Dorsolateral prefrontal cortex (tissue), 122 donors: ENCODE measurements at places on chromosomes 5 and 9. TPM values are rescaled to one million over a fixed set of nuclear protein-coding genes. Genes with fewer than 3 reads are reported as not detected.

GRM6 gene
- not detected for total RNA-seq

STOM gene
- 118 TPM for total RNA-seq

DMGDH gene
- total RNA-seq: 6.2 TPM

CCDC69 gene
- total RNA-seq: 5.0 TPM

BAAT gene
- 0.91 TPM for total RNA-seq

CATSPER3 gene
- not detected for total RNA-seq

ADAMTSL2 gene
- total RNA-seq: 14.3 TPM

- DNase-seq: no peak
These were observed 65.5 kb upstream of the HSPB3 start for GRCh38 chr5:54390015-54390414.

DNA sequence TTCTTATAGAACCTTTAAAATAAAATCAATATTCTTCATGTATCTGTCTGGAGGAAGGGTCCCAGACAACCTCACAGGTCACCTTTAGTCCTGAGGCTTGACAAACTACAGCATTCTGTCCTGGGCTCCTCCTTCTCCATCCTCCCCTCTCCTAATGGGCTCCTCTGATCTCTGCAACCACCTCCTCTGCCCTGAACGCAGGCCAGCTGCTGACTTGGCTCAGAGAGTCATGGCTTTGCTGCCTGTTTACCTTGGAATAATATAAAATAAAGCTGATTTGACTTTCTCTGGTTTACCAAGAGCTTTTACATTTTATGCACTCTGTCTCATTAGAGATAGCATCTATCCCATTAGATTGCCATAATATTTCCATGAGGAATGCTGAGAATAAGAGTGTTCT is 159.4 kb downstream of the SEMA6A start:
- no peak for DNase-seq

- no peak for DNase-seq
These were observed 69.7 kb downstream of the MACROH2A1 start for GRCh38 chr5:135329066-135329912.

DNA sequence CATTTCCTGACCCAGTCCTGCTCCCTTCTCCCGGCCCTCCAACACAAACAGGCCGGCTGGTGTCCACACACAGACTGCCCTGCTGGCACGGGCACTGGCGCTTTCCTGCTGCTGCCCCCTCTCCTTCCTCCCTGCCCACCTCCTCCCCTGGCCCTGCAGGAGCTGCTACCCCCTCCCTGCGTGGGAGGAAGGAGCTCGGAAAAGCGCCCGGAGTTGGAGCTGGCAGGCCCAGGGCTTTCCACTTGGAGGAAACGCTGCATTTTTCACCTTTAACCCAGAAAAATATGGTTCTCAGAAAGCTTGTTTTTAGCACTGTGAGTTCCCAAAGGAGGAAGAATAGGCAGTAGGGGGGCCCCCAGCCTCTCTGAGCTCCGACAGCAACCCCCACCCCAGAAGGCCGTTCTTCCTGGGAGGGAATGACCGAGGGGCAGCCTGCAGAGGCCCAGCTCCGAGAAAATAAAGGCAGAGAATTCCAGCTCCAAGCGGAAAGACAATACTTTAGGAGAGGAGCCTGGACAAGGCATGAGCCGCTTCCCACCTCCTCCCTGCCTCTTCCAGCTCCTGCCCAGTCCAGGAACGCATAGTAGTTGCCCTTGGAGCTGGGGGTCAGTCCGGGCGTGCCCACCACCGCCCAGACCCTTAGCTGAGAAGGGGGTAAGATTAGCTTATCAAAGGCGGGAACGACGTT is 88.9 kb downstream of the LIFR start:
- DNase-seq: no peak

DNA sequence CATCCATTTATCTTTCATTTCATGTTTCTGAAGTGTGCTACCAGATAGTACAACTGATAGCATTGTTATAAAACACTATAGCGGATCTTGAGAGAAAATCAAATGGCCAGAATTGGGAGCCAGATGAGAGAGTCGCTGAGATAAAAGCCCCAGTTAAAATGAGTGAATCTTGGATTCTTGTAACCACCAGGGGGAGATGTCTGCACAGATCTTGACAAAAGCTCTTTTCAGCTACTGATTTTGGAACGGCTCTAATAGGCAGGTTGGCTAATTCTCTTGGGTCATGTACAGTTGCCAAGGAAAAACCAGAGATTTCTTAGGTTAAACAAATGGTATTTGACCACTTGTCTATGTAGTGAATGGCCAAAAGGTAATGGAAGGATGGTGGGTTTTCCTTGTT is 21.7 kb downstream of the F2RL2 start:
- no peak for DNase-seq

DNA sequence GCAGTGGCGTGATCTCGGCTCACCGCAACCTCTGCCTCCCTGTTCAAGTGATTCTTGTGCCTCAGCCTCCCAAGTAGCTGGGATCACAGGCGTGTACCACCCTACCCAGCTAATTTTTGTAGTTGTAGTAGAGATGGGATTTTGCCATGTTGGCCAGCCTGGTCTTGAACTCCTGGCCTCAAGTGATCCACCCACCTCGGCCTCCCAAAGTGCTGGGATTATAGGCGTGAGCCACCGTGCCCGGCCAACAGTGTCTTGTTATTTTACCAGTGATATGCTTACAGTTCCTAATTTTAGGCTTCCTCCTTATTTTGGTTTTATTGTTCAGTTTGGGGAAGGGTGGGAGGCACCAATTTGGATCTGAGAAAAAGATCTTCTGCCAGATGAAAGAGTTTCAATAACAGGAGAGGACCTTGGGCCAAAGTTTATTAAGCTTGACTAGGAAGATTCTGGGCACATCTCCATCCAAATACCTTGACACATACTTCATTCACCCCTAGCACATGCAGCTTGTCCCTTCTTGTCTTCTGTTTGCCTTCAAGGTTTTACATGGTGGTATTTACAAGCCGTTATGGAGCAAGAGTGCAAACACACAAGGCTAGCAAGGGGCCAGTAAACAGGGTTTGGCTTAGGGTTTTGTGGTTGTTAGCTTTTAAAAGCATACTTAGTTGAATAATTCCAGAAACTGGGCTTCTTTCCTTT is 168.1 kb upstream of the DMRT1 start:
- no peak for DNase-seq

- no peak for DNase-seq
These were observed 113.7 kb downstream of the BAAT start for GRCh38 chr9:101271102-101271501.

DNA sequence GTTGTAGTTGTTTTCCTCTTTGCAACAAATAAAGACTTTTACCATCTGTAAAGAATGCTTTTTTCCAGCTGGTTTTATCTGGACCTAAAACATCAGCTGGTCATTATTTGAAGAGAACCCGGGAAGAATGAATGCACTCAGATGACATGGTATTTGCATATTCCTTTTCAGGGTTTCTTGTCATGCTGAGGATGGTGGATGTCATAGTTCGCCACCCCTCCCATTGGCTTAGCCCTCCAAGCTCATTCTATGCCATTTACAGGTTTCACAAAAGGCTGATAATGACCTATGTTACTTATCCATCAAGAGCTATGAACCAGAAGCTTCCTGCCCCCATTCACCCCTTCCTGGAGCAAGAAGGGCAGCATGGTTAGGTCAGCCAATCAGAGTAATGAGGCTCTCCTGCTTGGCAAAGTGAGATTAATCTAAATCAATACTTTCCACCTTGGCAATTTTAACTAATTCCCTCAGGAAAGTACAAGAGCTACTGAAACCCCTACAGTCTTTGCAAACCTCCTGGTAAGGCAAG is 440.5 kb upstream of the TLE4 start:
- no peak for DNase-seq

- no peak for DNase-seq
These were observed 85.8 kb upstream of the ALDH1A1 start for GRCh38 chr9:73038613-73039012.

DNA sequence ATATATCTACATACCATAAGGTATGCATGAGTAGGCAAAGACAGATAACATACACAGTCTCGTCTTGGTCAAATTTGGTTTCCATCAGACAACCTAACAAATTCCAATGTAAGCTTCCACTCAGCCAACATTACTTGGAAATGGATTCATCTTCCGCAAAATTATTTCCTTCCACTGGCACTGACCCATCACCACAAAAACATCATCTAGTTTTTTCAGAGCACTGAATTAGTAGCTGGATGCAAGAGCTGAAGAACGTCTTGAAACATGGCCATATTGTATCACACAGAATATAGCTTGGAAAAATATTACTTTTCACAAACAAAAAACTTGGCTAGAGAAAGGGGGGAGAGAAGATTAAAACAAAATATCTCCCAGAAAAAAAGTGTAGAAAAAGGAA is 73.5 kb downstream of the EFNA5 start:
- DNase-seq: no peak

- no peak for DNase-seq
These were observed 8.3 kb downstream of the OR13C8 start for GRCh38 chr9:104577263-104577662.

- DNase-seq: no peak
These were observed 54.6 kb downstream of the HMCN2 start for GRCh38 chr9:130319944-130320712.

DNA sequence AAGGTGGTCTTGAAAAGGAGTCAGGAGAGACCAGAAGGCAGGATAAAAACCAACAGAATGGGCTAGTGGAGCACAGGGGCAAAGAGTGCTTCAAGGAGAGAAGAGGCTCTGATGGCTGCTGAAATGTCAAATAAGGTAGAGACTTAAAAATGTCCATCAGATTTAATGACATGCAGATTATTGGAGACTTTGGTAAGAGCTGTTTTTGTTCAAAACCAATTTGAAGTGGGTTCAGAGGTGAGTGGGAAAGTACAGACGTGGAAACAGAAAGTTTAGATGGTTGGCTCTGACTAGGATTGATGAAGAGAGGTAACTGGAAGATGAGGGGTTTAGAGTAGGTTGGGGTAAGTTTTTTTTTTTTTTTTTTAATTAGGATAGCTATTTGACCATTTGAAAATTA is 14.1 kb downstream of the SLC25A46 start:
- DNase-seq: no peak

DNA sequence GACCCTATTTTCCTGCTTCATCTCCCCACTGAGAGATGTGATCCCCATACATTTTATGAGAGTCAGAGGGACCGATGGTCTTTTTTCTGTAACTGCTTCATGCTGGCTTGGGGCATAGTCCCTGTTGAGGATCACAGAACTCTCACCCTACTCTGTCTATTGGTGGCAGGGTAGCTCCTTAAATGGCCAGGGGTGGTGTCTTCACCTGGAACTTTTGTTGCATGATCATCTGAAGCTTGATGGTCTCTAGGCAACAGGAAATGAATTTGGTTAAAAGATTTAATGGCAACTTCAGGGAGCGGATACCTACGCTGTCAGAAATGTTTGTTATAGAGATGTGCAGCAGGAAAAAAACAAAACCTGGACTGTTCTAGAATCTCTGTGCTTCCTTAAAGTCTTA is 87.0 kb upstream of the GLIS3 start:
- DNase-seq: no peak

- no peak for DNase-seq
These were observed 60.7 kb downstream of the NRG2 start for GRCh38 chr5:139982157-139982974.

DNA sequence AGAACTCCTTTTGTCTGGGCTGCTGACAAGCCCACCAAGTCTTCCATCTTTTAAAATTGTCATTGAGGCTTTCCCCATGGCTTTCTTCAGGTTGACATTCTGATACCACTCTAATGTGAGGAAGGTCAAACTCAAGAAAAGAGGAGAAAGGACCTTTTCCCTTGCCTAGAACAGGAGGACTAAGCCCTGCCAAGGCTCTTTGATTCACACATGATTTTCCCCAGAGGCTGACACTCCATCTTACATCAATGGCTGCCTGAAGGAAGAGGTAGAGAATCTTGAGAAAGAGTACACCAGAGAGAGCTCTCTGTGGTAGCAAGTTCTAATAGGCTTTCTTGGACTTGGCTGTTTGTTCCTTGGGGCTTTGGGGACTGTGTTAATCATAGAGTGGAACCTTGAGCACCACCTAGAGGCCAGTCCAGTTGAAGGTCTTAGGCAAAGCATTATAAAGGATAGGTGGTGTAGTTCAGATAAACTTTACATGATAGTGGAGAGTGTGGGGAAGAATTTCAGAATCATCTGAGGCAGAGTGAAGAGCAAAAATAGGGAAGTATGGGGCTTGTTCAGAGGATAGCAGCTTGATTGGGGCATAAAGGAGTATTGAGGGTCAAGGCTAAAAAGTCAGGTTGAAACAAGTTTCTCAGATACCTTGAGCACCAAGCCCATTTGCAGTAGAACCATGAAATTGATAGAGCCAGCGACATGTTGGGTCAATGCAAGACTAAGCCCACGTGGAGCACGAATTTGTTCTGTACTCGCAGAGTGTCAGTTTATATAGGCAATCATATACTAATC is 36.7 kb downstream of the NDFIP1 start:
- no peak for DNase-seq

DNA sequence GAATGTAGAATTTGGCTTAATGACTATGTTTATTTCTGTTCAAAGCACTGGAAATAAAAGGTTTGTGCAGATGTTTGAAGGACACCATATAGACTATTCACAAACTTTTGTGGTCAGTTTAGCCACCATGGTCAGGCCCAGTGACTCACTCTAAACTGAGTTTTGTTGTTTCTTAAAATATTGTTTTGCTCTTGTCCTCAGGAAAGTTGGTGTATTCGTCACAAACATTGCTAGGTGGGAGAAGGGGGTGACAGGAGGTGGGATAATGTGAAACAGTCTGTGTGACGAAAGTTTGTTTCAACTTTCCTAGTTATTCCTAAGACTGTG is 35.0 kb upstream of the LIFR start:
- no peak for DNase-seq
